Left kidney (tissue), 8 donors: ENCODE measurements at places on chromosomes 2 and 18.

DNA sequence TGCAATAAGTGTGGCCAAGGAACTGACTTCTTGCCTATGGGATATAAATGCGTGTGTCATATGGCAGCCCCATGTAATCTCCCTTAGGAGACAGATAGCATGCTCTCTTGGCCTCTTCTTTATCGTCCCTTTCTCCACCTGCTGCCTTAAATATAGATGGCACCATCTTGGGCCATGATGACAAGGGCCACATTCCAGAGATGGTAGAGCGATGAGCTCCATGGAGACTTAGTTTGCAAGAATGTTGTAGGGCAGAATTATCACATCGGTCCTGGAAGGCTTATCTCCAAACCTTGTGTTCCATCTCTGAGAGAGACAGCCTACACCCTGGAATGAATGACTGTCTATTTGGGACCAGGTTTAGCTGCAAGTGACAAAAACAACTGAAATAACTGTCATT is 536.7 kb downstream of the TNS1 start:
- DNase-seq: no peak

DNA sequence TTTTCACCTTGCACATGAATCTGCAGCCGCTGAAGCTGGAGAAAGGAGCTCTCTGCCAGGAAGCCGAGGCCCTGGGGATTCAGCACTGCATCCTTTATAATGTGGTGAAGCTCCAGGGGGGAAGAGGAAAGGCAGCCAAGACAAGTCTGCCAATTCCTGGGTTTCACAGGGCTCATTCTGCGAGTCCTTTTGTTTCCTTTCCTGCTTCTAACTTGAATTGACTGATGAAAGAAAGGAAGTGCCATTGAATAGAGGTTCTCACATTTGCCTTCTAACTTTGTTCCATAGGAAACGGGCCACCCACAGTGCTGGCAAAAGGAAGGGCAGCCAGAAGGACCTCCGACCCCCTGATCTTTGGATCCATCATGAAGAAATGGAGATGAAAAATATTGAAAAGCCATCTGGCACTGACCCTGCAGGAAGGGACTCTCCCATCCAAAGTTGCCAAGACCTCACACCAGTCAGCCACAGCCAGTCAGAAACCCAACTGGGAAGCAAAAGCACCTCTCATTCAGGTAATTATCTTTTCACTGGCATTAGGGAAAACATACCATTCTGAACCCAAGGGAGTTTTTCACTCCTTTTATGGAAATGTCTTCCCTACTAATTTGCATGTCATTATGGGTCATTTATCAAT is 765.4 kb downstream of the MBD2 start:
- no peak for DNase-seq

DNA sequence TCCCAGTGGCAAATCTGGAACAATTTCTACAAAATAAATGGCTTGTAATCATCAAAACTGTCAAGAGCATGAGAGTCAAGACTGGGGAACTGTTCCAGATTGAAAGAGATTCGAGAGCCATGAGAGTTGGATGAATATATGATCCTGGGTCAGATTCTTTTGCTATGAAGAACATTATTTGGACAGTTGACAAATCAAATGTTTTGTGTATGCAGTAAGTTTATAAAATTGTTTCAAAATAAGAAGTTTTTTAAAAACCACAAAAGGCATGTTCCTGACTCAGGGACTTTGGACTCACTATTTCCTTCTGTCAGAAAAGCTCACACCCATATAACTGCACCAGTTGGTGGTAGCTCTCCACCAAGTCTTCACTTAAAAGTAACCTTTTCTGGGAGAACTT is 38.5 kb downstream of the ROCK2 start:
- DNase-seq: no peak

DNA sequence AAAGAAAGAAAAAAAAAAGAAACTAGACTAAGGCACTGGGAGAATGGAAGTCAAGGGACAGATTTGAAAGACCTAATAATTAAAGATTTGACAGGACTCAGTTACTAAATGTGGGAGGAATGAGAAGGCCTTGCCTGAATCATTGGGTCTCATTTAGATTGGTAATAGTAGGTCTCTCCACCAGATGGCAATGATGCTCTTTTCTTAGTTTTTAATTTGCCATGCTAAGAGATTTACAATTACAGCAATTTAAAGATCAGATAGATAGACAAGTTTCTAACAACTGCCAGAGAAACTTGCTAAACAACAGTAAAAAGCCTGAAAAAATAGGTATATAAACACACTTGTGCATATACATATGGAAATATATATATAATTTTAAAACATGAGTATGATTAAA is 153.0 kb downstream of the TMEM247 start:
- no peak for DNase-seq

DNA sequence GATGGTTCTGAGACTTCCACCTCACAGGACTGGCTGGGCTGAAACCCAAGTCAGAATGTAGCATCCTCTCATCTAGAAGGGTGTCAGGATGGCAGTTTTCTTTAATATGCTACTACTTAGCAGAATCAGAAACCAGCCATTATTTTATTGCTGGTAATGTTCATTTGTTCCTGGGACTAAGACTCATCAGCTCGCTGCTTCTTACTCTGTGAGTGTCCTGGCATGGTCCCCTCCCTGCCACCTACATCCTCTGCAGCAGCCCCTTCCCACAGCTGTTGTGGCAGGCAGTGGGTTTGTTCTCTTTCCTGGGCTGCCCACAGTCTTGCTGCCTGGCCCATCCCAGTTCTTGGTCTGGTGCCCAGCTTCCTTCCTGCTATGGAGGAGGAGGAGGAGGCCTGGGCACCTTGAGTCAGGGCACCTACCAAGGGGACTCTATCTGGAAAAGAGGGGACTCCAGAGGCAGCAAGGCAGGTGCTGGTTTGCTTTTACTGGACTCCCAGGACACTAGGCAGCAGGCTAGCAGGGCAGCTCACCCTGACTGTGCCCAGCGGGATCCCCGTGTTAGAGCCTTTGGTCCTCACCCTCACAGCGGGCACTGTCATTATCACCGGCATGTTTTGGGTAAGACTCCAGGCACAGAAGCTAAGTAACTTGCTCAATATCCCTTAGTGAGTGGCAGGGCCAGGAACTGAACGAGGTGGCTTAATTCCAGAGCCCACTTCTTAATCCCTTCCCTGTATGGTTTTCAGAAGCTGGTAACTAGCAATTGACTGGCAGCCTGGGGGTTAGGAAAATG is 62.1 kb downstream of the LRRFIP1 start:
- no peak for DNase-seq

DNA sequence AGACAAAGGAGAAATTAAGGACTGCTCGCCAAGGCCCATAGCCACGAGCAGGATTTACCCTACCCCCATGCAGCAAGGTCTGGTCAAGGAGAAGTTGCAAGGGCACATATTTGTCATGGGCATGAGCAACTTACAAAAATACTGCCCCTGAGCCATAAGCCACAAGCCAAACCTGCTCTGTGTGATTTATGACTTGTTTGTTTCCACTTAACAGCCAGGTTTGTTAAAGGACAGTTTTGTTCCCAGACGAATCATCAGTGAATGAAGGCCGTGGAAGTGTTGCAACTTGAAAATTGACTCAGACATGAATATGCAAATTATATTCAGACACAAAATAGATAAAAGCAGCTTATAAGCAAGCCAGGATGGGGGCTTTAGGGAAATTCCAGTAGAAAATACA is 31.3 kb upstream of the EVA1A start:
- DNase-seq: no peak

- peak; percentile 55 for DNase-seq
Measured at GRCh38 chr2:215749092-215749957, 264.0 kb downstream of the MREG start.

DNA sequence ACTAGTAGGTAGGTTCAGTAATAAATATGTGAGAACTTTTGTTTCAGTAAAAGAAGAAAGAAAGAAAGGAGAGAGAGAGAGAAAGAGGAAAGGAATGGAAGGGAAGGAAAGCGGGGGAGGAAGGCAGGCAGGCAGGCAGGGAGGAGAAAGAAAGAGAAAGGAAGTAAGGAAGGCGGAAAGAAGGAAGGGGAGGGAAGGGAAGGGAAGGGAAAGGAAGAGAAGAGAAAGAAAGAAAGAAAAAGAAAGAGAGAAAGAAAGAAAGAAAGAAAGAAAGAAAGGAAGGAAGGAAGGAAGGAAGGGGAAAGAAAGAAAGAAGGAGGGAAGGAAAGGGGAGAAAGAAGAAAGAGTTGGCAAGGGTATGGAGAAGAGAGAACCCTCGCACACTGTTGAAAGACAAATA is 67.6 kb downstream of the CD226 start:
- DNase-seq: no peak
